RPMI8226 (cell line): ENCODE measurements at places on chromosomes 12 and 14.

GRCh38 chr14:22997676-22998323 is 12.1 kb downstream of the C14orf93 start:
- DNase-seq, result no peak

DNA sequence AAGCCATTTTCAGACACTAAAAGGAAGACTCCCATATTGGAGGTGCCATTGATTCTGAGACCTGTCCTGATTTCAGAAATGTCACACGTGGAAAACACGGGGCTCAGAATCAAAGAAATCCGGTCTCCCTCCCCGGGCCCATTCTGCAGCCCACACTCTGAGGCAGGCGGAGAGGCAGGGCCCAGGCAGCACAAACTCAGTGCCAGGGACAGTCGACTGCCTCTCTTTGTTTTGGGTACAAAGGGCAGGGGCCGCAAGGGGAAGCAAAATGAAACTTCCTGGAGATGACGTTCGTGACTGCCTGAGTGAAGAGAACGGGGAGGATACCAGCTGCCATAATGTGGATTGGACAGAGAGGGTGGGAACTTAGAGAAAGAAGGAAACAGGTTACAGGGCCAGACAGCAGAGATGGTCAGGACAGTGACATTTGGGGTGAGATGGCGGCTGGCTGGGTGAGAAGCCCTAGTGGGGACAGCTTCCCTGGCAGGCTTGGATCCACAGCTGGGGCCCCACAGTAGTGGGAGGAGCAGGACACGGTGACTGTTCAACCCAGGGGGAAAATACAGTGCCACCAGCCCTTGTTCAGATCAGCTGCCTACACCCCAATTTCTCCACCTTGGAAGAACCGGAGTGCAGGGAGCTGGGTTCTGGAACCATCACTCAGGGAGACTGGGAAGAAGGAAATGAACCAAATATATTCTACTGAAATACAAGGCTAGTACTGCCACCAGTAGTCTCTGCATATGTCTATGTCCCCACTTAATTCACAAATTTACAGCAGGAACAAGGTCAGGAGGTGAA is 8.1 kb downstream of the GAPDH start:
- no peak for DNase-seq

DNA sequence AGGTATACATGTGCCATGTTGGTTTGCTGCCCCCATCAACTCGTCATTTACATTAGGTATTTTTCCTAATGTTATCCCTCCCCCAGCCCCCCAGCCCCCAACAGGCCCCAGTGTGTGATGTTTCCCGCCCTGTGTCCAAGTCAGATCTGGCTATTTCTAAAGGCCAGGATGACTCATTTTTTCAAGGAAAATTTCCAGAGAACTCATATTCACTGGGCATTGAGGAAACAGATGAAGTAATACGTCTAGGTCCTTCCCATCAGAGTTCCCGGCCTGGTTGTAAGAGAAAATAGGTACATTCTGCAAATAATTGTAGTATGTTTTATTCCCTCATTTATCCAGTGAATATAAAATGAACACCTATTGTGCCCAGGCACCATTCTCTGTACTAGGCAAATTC is 345.2 kb downstream of the BCL11B start:
- DNase-seq, result no peak

DNA sequence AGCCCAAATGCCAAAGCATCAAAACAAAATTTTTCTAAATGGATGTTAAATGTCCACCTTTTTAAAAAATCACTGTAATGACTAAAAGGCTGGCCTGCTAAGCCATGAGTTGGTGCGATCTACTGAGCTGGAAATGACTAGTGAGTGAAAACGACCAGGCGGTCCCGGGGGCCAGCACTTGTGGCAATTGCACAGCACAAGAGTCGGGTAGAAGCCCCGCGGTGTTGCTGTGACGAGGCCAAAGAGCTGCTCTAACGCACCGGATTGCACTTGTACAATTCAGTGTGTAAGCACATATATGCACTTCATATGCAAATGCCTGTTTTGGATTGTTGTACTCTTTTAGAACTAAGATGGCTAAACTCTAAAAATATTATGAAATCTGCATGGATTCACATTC is 64.1 kb upstream of the DYNC1H1 start:
- no peak for DNase-seq

GRCh38 chr12:53618275-53618674 is 7.9 kb downstream of the ATF7 start:
- DNase-seq, result peak; percentile 53

DNA sequence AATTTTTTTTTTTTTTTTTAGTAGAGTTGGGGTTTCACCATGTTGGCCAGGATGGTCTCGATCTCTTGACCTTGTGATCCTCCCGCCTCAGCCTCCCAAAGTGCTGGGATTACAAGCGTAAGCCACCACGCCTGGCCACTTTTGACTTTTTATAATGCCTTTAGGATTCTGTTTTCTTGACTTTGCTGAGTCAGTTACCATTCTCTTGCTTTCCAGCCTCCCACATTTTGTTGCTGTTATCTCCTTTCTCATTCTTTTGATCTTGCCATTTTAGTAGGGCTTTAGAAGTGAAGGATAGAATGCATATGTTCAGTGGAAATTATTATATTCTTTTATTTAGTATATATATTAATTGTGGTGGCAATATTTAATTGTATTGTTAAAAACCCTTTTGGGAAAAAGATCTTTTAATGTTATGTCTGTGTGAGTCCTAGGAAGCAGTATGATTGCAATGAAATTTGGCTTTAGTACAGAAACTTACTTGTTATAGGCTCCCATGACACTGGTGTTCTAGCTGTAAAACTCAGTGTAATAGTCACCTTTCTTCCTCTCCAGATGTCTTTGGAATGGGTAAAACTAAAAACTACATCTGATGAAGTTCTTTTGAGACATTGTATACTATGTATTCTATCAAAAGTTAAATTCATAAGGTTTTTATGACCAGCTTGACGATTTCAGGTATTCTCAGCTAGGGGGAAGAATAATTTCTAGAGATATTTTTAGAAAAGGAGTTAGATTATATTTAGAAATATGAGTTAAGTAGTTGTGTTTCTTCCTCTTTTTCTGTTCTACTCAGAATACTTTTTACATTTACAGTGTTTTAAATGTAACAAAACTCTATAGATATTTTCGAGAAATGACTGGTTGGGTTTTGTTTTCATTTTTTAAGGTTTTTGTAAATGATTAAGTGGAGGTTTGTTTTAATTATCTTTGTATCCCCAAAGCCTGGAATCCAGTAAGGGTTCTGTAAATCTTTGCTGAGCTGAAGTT is 74.7 kb downstream of the APAF1 start:
- no peak for DNase-seq

DNA sequence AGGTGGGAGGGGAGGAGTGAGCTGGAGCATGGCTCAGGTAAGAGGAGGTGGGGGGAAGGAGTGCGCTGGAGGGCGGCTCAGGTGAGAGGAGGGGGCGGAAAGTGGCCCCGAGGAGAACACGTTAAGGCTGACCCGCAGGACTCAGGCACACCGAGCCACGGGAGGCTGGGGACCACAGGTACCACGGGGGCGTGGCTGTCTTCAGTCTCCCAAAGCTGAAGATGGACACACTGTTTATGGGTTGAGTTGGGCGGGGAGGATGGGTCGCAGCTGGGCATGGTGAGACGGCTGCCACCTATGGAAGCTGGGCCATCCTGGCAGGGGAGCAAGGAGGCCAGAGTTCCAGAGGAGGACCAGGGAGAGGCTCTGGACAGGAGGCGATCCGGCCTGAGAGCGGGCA is 23.5 kb downstream of the UBR7 start:
- no peak for DNase-seq
